ENCODE measurements at places on chromosomes 3 and 15. TPM values are rescaled to one million over a fixed set of nuclear protein-coding genes. Genes with fewer than 3 reads are reported as not detected.

Gene PRR23E
- polyA plus RNA-seq = not detected

Gene PPIB
- polyA plus RNA-seq = 513 TPM

Gene CD200R1
- polyA plus RNA-seq = 1.7 TPM

DNA sequence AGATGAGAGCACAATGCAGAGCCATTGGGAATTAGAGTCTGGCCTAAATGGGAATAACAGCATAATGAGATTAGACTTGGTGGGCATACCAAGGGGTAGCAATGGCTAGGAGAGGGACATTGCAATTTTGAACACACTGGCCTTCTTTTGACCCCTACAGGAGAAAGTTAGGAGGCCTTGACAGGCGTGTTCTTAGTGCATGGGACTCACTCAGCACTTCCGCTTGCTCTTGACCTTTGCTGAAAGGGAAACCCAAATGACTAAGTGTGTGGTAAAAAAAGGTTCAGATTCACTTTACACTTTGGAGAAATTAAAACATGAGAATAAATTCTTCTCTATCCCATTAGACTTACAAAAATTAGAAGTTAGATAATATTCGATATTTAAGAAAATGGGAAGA, 317.4 kb downstream of the DIPK2A start:
- DNase-seq = no peak

DNA sequence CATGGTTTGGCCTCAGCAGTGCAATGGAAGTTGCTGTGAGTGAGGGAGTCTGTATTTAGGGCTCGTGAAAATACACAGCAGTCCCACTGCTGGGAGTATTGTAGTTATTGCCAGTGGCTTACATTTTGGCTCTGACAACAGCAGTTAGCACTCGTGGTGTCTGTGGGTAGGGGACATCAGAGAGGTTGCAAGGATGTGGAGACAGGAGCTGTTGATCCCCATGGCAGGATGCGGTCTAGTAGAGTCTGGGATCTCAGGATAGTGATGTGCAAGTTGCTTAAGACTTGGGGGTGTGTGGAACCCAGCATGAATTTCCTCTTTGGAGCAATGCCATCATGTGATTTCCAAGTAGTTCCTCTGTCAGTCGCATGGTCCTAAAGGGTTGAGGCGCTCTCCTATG, 59.9 kb downstream of the GALK2 start:
- DNase-seq = no peak

DNA sequence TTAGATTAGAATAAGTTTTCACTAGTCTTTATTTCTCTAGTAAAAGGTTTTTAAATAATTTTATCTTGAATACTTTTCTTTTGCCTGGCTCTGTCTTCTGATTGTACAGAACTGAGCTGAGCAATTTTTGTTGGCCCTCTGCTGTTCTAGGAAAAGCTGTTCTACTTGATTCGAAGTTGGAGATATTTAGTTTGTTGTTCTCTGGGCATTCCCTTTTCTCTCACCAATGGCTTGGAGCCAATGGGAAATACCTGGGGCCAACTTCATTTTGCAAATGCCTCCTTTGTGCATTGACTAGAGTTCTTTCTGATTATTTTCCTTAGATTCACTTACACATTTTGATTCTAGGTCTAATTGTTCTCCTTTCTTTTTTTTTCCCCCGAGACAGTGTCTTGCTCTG, 16.5 kb downstream of the ABHD5 start:
- DNase-seq = no peak

GRCh38 chr3:44958386-44958785, 17.6 kb downstream of the ZDHHC3 start:
- no peak for DNase-seq

DNA sequence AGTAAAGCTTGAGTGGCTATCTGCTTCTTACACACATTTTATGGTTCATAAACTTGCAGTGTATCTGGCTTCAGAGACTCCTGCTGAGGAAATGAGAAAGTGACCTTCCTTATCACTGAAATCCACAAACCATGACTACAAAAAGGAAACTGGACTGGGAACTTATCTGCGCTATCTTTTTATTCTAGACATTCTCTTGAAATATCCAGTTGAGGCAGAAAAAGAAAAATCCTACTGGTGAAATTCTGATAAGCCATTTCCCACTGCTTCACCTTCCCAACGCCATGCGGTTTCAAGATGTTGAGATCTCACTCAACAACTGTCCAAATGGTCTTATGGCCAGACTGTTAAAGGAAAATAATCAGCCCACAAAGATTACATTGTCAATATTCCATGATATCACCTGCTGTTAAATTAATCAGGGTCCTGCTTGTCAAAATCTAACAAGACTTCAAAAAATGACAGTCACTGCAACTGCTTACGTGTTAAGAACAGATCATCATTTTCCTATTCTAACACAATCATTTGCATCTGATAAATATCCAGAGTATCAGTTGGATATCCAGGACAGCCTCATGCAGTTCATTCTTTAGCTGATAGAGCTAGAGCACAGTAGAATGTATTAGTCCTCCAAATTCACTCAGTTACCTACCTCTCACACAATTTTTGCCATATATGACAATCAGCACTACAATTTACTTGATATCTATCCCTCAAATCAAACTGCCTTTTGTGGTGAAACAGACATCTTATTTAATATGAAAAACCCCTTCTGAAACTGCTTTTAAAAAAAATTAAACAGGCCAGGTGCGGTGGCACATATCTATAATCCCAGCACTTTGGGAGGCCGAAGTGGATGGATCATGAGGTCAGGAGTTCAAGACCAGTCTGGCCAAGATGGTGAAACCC, 538.1 kb downstream of the MAGI1 start:
- no peak for DNase-seq

- peak; percentile 26 for DNase-seq
Observed at GRCh38 chr3:107752202-107752990, 229.6 kb downstream of the BBX start.

GRCh38 chr15:77013776-77014131, 18.8 kb downstream of the PSTPIP1 start:
- DNase-seq = no peak
